ENCODE measurements at places on chromosomes 3 and 15. TPM values are rescaled to one million over a fixed set of nuclear protein-coding genes. Genes with fewer than 3 reads are reported as not detected.
A peak's percentile ranks its signal among the peaks of the same experiment; 100 is the strongest.

NR2E3 gene
- total RNA-seq: not detected

DNA sequence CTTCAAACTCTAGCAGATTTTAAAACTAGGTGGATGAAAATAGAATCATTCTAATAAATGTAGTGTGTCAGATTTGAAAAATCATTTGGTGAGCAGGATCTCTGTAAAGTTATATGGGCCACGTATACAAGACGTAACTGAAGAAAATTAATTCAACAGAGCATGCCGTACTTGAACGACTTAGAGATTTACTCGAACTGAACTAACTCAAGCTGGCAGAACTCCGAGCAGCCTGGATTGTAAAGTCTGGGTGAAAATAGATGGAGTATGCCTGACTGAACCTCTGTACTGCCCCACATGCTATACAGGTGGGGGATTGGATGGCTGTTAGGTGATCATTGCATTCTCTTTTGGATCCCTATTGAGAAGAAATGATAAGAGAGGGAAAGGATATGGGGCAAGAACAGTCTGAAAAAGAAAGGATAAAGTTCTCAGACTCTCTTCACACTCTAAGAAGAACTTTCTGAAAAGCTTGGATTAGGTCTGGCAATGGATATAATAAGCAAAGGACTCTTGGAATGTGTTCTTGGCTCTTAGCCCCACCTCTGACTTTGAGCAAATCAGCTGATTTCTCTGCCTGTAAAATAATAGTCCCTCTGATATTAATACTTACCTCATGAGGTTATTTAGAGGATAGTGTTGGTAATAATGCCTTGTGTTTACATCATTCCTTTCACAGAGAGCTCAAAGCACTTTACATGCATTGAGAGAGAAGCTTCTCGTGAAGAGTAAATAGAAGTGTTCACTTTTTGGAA lies 147.5 kb downstream of the FILIP1L start:
- DNase-seq: no peak

EEF1AKMT4 gene
- total RNA-seq: 3.1 TPM

DNA sequence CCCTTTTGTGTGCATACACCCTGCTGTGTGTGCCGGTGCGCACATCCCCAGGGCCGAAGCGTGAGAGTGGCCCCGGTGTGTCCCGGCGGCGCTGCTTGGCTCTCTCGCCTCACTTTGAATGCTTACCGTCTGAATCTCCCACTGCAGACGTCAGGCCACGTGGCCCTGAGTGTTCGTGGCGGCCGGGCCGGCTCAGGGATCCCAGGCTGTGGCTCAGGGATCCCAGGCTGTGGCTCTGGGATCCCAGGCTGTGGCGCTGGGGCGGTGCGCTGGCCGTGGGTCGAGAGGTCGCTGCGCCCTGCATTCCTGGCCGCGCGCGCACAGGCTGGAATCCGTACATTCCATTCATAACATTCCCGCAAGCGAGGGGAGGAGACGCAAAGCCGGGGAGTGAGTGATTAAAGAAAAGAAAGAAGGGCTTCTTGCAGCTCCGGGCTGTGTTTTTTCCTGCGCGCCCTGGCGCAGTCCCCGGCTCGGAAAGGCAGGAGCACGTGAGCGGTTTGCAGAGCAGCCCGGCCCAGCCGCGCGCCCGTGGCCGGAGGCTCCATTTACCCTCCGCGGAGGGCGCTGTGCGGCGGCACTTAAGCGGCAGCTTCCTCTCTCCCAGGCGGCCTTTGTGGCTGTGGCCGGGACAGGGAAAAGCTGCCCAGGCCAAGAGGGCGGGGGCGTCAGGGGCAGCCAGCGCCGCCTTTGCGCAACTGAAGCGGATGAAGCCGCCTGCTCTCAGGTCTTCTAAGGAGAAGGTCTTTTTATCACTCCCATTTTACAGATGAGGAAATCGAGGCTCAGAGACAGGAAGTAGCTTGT lies 87.0 kb upstream of the ALDH1L1 start:
- no peak for DNase-seq

TMEM207 gene
- total RNA-seq: not detected

DNA sequence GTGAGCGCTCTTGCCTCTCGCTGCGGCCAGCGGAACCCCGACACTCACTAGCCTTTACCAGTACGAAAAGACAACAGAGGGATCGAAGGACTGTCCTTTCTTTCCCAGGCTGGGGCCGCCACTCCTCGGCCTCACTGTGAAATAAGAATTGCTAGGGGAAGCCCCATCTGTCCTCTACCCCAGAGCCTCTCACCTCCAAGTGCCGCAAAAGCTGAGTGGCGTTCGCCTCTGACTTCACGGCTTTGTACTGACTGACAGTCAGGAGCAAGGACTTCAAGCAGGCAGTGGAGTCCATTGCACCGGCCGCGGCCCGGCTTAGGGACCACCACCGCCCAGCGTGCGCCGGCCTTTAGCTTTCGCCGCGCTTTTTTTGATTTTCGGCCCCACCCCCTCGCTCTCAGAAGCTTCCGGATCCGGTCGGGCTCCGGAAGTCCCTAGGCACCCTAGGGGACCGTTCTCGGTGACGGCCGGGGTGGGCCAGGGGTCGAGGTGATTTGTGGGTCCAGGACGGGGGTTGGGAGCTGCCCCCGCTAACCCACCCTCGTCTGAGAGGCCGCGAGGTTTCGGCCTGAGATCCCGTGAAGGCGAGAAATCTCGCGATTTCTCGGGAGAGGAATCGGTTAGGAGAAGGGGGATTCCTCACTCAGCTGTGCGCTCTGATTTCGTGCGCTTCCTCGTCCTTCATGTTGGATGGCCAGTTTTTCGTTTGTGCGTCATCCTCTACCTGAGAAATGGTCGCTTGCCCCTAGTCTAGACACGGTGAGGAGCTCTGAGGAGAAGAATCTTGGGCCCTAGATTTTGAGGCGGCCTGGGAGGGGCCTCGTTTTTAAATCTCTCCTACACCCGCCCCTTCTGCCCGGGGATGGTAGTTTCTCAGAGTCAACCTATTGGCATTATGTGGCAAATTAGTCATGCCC lies at the start of the genes CIP2A and DZIP3:
Gene CIP2A, minus strand, starts transcription at position 358 of the 917 bp plus-strand sequence. Its CDS starts 63 bp downstream, at position 295.
Gene DZIP3, plus strand, starts transcription at position 642 of the 917 bp plus-strand sequence. CDS start 15,685 bp downstream, outside the sequence.
- peak; percentile 86 for DNase-seq

DNA sequence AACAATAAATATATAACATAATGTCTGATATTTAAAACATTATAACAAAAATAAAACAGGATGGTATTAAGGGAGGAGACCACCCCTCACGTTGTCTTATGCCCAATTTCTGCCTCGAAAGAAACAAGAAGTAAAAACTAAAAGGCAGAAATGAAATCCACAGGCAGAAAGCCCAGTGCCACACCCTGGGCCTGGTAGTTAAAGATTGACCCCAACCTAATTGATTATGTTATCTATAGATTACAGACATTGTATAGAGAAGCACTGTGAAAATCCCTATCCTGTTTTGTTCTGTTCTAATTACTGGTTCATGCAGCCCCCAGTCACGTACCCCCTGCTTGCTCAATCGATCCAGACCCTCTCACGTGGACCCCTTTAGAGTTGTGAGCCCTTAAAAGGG lies 22.3 kb upstream of the ACP3 start:
- no peak for DNase-seq

GRCh38 chr3:11543948-11544387 lies 99.7 kb downstream of the VGLL4 start:
- DNase-seq: no peak

- no peak for DNase-seq
These were observed 30.5 kb downstream of the CA12 start for GRCh38 chr15:63351170-63351569.

CHDH gene
- 9.1 TPM for total RNA-seq

DNA sequence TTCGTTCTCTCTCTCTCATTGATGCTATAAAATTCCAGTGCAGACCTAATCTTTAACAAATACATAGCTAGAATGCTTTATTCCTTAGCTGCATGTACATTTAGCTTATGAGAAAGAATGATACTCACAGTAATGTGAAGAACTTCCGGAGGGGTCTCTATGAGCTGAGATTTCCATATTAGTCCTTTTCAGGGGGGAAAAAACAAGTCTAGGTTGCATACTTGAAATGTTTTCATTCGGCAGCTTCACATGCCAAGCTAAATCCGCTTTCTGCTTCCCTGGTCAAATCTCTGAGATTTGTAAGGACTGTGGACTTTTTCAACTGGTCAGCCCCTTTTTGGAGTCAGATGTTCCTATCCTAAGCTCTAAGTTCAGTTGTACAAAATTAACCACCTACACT lies 111.5 kb upstream of the COL8A1 start:
- no peak for DNase-seq

DNA sequence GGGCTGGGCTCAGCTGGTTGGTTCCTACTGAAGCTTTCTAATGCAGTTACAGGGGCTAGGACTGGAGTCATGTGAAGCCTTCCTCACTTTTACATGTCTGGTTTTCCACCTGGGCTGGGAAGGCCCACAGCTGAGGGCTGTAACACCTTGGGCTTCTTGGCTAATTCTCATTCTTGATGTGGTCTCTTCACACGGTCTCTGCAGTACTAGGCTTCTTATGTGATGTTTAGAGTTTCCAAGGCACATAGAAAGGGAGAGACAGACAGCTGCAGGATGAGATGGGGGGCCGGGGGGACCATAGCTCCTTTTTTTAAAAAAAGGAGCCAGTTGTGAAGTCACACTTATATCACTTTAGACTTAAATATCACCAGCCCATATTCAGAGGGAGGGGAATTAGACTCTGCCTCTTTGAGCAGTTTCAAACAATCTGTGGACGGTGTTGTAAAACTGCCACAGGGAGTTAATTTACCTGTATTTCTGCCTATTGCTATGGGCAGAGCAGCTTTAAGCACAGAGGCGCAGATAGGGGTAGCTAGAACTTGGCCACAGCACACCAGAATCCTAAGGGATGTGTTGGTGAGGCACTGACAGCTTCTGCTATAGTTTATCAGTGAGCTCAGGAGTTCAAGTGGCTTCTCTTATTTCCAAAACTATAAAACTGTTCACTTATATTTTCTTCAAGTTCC lies 46.7 kb downstream of the NKIRAS1 start:
- no peak for DNase-seq

DNA sequence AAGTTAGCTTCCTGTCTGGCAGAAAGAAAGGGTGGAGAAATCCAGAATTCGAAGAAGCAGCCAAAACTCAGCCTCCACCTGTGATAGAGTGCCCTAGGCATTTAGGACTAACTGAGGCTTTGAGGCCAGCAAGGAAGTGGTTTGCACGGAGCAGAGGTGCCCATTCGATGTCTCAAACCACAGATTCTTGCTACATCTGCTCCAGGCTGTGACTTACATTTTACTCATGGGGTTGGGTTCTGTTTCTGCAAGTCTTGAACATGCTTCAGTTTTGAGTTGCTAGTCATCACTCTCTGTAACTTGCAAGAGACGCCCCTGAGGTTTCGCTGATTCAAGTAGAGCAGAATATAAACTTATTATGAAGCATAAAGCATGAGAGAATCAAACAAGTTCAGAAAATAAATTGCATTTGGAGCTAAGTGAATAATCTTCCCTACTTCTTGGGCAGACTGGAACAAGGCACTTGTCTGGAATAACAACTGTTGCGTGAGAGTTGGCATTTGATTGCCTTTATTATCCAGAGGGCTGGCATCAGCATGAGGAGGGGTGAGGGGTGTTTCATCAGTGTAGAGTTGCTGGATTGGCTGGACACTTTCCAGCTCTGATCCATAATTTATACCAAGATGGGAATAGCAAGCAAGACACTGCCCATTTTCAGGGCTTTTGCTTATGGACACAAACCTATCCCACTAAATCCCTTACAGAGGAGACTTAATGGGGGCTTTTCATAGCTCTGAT lies 256.5 kb downstream of the AGBL1 start:
- no peak for DNase-seq

SLC24A5 gene
- not detected for total RNA-seq

DNA sequence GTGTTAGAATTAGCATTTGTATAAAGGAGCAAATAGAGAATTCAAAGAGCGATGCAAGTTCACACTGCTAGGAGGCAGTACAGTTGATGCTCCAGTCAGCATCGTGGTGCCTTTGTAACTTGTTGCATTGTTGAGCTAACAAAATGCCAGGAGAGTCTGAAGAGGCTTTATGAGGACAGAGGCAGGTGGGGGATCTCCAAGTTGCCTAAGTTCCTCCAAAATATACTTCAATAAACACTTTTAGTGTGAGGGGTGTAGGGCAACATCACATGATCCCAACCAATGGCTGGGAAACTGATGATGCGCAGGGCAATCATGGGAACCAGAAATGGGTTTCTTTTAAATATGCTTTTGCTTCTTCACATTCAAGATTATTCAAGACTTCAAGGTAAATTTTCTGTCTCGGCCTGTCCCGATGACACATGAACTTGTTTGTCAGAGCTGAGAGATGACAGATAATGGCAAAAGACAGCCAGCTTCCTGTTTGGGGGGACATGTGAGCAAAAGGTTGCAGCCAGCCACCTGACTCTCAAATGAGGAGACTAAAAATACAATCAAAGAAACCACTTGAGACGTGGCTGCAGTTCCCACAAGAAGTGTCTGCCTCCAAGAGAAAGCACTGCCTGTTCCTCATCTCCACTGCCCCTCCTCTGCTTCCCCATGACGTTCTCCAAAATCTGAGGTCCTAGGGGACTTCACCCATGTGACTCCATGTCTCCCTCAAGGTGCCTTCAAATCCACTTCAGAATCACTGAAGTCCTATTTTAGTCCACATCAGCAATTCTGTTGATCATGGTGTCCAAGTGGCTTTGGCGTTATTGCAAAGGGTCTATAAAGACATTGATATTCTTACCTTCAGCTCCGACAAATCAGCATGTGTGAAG lies 39.3 kb downstream of the KLHL6 start:
- DNase-seq: peak; percentile 55

KPNA1 gene
- total RNA-seq: 41.8 TPM

GRCh38 chr3:28651159-28651558 lies 302.5 kb upstream of the AZI2 start:
- DNase-seq: no peak

DNA sequence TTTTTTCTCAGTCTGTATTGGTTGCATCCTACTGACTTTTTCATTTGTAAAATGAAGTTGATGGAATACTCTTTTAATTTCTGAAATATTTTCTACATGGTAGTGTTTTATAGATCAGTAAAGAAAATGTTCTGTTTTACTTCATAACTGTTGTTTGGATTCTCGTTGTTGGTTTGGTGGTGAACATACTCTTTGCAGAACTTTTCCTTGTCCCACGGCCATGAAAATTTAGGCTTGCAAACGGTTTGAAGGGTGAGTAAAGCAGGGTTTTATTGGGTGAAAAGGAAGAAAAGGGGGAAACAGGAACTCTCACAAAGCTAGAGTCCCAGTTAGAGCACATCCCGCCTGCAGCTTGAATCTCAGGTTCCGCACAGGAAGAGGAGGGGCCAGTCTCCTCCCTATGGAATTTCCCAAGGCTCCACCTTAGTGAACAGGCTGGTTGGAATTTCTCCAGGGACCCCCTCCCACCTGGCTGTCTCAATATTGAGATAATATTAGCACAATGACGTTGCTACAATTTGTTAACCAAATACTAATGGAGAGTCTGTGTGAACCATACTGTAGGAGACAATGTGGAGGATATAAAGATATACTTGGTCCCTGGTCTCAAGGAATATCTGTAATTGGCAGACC lies 5.6 kb downstream of the PDCD6IP start:
- DNase-seq: no peak

- DNase-seq: no peak
These were observed 10.2 kb upstream of the CCDC174 start for GRCh38 chr3:14641346-14641745.

ITPKA gene
- 0.30 TPM for total RNA-seq

OXTR gene
- 0.35 TPM for total RNA-seq

DNA sequence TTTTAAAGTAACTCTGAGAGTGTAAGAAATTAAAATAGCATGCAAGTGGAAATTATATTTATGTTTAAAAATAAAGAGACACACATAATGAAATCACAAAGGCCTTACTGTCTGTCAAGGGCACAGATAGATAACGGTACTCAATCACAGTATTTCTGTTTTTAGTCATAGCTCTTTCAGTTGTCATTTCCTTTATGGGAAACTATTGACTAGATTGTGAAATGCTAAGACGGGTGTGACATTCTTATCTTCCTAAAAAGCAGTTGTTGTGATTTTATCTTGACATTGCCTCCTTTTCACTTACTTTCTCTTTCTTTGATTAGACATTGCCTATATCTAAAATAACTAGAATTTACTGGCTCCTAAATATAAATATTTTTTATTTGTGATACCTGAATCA lies 100.1 kb upstream of the PLSCR5 start:
- no peak for DNase-seq
